Tibial nerve (tissue), 4 donors: ENCODE measurements at places on chromosomes 6 and 20. TPM values are rescaled to one million over a fixed set of nuclear protein-coding genes. Genes with fewer than 3 reads are reported as not detected.

GRCh38 chr6:163756079-163756478, 341.6 kb downstream of the QKI start:
- DNase-seq, result no peak

DNA sequence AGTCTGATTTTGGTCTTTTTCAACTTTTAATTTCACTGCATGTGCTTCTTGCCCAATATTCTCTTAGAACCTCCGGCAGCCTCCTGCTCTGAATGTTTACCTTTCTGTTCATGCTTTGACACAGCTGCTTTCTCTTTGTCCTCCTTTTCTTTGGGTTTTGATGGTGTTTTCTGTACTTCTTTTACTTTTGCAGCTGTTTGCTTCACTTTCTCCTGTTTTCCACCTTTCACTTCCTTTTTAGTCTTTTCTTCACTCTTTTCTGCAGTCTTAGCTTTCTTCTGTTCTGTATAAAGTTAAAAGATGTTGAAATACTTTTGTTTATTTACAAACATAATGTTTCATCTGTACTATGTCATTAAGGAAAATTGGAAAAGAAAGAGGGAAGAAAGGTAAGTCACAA, 133.1 kb downstream of the TRDN start:
- DNase-seq, result no peak

GRCh38 chr6:92050216-92050615, 1369.1 kb downstream of the EPHA7 start:
- no peak for DNase-seq

- peak; percentile 53 for DNase-seq
Measured at GRCh38 chr20:51624157-51624731, 81.7 kb upstream of the NFATC2 start.

- DNase-seq, result no peak
Measured at GRCh38 chr6:51108563-51109234, 290.0 kb downstream of the TFAP2B start.

DNA sequence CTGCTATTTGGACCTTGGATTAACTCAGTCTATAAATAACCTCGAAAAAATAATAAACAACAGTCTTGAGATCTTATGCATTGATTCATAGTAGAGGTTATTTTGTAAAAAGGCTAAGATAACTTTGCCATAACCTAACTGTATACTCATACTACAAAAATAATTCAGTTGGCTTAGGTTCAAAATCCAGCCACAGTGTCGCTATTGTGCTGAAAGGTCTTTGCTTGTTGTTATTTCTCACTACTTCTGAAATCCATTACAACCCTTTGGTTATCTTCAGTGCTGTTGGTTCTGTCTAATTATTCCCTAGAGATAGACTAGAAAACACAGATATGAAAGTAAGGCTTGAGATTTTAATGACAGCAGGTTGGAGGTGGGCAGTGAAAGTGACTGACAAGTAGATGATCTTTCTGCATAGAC, 74.4 kb downstream of the MKKS start:
- no peak for DNase-seq

GRCh38 chr6:100952006-100952405, 70.9 kb upstream of the ASCC3 start:
- no peak for DNase-seq

DNA sequence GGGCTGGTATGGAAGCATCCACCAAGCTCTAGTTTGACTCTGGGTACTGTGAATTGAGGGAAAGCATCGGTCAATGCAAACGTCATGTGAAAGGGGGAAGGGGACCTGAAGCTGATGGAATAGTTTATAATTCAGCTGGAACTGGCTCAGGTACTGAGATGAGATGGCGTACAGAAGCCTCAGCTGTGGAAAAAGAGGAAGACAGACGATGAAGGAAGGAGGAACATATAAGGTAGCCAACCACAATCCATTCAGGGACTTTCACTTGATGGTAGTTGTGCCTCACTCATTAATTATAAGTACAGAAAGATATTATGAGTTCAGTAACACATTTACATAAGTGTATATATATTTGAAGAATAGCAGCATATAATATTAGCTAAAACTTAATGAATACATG, 2.7 kb downstream of the CALHM5 start:
- DNase-seq, result no peak

- DNase-seq, result no peak
Measured at GRCh38 chr6:115759051-115759450, 301.6 kb downstream of the FRK start.

DNA sequence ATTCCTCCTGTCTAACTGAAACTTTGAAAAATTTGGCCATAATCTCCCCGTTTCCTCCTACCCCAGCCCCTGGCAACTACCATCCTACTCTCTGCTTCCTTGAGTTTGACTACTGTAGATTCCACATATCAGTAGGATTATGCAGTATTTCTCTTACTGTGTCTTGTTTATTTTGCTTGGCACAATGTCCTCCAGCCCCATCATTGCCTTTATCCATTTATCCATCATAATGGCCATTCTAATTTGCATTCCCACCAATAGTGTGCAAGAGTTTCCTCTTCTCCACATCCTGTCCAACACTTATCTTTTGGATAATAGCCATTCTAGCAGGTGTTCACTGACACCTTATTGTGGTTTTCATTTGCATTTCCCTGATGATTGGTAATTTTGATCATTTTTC, 202.3 kb downstream of the THBS2 start:
- no peak for DNase-seq

DNA sequence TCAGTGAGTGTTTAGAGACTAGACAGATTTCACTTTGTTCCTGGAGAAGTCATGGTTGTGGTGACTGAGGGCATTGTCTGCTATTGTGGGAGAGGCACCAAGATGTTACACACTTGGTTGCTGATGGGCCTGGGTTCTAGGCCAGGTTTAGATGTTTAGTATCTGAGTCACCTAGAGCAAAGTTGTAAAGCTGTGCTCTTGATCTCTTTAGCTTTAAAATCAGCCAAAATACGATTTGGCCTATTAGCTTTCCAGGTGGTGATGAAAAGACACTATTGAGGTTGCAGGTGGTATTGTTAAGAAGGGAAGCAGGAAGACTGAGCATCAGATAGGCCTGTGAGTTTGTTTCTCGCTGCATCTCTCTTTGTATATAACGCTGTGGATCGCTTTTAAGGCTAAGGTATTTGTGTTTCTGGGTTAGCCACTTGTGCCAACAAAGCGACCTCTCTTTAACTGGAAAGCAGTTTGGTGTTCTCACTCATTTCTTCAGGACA, 48.6 kb downstream of the FOXO3 start:
- no peak for DNase-seq

DNA sequence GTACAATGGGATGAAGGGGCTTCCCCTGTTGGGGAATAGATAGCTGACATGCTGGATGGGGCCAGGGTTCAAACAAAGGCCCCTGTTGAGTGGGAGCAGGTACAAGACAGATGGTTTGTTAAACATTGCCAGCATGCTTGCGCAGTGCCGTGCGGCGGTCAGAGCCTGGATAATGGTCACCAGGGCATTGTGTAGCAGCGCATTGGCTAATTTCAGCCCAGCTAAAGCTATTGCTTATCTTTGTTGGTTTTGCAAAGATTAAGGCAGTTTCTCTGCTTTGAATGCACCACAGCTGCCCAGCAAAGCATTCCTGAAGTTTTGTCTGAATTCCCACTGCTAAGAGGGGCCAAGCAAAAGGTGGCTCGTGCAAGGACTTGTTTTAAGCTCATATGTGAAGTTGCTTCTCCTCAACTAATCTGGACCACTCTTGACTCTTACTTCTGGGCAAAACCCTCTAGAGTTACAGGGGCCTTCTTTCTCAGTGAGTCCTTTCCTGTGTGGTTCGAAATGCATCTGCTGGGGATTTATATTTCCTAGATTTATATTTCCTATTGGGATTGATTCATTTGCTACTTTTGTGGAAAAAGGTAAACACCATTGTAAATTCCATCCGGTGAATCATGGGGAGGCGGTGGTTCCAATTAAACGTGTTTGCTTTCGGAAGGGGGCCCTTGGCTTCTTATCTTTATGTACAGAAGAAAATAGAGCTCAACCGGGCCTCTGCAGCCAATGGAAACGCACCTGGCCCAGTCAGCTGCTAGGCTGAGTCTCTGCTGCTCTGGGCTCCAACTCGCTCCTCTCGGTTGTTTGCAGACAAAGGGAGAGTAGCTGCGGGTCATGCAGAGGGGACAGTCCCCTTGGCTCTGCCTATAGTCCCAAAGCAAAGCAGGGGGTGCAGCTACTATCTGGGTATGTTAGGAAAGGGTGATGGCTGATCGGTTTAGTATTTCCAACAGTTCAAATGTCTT, 72.1 kb downstream of the FOXA2 start:
- no peak for DNase-seq

DNA sequence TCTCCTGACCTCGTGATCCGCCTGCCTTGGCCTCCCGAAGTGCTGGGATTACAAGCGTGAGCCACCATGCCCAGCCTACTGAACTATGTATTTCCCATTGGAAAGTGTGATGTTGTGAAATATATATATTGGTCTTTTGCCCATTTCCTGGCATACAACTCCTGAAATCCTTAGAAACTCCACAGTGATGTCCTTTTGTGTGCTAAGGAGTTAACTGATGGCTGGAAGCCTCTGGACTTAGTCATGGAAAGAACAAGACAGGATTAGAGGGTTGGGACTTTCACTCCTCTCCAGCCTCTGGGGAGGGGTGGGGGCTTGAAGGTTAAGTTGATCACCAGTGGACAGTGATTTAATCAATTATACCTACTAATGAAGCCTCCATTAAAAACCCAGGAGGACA, 7.1 kb downstream of the PANK2 start:
- no peak for DNase-seq

- no peak for DNase-seq
Measured at GRCh38 chr6:139962654-139963347, 588.4 kb upstream of the CITED2 start.

- DNase-seq, result peak; percentile 48
Measured at GRCh38 chr20:49344975-49345374, 67.1 kb upstream of the ZNFX1 start.

DNA sequence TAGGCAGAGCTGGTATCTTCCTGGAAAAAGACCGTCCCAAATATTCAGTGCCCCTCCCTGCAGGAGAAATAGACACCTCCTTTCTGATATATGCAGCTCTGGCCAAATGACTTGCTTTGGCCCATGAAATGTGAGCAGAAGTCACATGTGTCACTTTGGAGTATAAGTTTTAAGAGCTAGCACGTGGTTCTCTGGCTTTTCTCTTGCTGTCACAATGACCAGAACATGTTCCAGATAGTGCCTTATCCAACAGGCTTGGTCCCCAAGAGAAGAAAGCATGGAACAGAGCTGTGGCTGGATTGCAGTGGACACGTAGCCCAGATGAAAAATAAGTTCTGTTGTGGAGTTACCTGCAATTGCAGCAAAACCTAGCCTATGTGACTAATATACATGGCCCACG, 40.4 kb downstream of the UNC5CL start:
- DNase-seq, result no peak

DNA sequence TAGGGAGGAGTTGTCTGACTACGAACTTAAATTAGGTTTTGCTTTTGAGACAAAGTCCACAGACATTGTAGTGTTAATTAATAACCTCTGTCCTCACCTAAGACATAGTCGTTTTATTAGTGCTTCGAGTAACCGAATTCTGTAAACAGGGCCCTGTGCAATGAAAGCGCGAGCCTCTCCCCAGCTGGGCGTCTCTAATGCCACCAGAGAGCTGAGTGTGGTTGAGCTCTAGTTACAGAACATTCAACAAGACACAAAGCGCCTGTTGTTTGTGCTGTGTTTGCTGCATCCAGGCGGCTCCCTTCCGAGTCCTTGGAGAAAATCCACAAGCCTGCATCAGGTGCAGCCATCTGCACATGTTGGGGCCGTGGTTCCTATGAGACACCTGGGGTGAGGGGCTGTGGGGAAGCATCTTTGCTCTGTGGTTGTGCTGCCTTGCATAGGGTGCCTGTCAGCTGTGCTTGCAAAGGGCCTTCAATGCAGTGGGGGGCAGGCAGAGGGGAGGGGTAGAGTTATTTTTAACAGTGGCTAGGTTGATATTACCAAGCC, 63.9 kb downstream of the CD164 start:
- DNase-seq, result peak; percentile 18

DNA sequence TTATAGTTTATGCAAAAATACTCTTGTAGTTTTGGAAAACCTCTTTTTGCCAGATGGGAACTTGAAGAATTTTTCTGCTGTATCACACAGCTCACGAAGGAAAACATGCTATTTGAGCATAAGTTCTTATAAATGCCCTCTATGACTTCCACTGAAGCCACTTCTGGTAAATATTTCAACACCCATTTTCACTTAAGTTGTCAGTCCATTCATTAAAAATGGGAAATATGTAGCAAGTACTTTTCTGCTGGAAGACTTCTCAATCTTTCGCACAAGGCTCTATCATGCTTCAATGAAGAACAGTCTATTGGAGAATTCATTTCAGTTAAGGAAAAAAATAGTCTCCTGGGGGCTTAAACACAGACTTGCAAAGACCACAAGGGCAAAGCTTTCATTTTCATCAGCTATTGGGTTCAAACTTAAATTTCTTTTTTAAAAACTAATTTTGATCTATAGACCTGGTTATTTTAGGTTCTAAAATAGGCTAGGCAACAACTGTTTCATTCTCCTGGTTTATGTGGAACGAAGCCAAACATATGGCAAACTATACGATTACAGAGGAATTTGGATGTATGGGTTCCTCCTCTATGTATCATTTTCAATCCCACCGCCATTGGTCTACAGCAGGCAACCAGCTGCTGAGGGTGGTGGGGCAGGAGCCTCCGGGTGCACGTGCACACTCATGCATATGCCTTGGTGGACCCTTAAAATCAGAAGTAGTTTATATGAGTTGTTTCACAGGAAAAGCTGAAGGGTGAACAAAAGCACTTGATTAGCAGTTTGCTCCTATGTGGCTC, 38.7 kb downstream of the LAMA4 start:
- DNase-seq, result no peak

DNA sequence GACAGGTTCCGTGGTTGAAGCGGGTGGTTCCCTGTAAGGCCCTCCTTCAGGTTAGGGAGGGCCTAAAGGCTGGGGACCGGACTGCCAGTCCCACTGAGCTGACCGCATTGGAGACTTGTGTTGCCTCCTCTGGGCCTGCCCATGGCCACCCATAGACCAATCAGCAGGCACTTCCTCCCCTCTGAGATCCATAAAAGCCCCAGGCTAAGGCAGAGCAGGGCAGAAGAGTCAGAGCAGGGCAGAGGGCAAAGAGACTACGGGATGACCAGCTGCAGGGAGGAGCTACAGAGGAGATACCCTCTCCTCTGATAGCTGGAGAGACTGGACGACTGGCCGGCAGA, 537.4 kb downstream of the TENT5A start:
- no peak for DNase-seq

The MCHR2 gene
- not detected for total RNA-seq

The PLCB4 gene
- total RNA-seq, result 52.9 TPM

The RBM24 gene
- 9.8 TPM for total RNA-seq

The GJA1 gene
- total RNA-seq, result 37.7 TPM

The BMP6 gene
- total RNA-seq, result 6.5 TPM

The DEFB132 gene
- total RNA-seq, result 0.66 TPM

The KCNQ5 gene
- 1.1 TPM for total RNA-seq
